ENCODE measurements at places on chromosomes 4 and X. TPM values are rescaled to one million over a fixed set of nuclear protein-coding genes. Genes with fewer than 3 reads are reported as not detected.

Gene TIGD2
- 10.4 TPM for total RNA-seq

Gene WAS
- 15.7 TPM for total RNA-seq

Gene SEPSECS
- 12.5 TPM for total RNA-seq

Gene RTL9
- 0.16 TPM for total RNA-seq

Gene TCEAL5
- total RNA-seq, result not detected

Gene RTL3
- not detected for total RNA-seq

Gene FAM149A
- total RNA-seq, result not detected

DNA sequence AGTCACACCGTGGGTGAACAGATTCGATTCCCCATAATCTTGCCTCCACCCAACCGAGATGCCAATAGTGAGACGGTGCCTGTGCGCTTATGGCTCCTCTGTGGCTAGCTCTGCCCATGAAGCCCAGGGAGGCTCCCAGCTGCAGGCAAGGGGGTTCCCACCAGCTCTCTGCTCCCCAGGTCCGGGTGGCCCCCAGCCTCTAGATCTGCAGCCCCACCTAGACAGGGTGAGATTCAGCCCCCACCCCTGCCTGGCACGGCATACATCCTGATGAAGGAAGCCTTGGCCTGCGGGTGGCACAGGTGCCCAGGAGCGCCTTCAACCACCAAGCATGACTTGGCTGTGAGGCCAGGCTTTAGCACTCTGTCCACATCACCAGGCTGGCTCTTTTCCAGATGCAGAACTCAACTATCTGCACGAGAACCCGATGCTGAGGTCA is 40.6 kb downstream of the WDR1 start:
- no peak for DNase-seq

DNA sequence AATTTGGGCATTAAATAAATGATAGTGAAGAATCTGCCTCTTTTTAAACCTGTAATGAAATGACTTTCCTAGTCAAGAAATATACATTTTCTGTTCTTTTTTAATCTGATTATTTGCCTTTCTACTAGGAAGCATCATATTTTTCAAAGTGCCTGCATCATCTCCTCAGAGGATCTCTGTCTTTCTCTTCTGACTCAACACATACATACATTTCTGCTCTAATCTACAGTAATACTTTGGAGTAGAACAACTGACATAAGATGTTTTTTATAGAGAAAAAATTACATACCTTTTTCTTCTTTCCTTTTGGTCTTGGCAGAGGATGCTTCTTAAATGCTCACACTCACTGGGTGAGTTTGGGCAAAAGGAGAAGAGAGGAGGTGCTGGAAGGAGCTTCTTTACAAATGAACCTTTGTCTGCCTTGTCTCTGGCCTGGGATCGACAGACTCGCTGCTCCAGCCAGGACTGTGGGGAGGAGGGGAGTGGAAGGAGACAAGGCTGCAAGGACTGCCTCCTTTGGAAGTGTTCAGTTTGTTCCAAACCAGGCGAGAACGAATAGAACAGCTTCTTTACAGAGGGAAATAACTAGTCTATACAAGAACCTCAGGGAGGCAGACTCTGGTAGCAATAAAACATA is at the start of gene SCRG1:
TSS of gene SCRG1 (minus strand) at position 338 of the 637 bp plus-strand sequence. CDS start 7,702 bp downstream, outside the sequence.
- no peak for DNase-seq

- DNase-seq, result no peak
Observed at GRCh38 chrX:21974011-21974385, 33.5 kb downstream of the SMS start.

DNA sequence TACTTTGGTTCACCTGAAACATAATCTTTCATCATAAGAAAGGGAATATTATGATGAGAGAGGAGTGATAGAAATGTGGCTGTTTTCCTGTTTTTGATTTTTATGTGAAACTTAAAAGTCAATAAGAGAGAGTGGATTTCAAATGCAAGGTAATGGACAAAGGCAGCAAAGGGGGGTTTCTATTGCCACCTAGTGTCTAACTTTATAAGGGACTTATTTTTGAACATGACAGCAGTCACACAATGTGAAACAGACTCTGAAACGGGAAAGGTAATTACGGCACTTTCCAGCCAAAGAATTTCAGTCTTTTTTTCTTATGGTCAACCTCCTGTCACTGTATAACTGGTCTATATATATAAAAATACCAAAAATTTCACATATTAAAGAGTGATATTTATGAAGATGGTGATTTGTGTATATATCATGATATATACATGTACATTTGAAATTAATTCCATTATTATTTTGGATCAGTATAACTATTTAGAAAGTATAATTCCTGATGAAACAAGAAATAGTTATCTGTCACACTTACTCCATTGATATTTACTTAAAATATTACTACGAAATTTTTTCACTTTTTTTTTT is 127.1 kb downstream of the FBXO8 start:
- DNase-seq, result peak; percentile 39

- no peak for DNase-seq
Observed at GRCh38 chr4:140236654-140237169, 82.7 kb upstream of the MAML3 start.

DNA sequence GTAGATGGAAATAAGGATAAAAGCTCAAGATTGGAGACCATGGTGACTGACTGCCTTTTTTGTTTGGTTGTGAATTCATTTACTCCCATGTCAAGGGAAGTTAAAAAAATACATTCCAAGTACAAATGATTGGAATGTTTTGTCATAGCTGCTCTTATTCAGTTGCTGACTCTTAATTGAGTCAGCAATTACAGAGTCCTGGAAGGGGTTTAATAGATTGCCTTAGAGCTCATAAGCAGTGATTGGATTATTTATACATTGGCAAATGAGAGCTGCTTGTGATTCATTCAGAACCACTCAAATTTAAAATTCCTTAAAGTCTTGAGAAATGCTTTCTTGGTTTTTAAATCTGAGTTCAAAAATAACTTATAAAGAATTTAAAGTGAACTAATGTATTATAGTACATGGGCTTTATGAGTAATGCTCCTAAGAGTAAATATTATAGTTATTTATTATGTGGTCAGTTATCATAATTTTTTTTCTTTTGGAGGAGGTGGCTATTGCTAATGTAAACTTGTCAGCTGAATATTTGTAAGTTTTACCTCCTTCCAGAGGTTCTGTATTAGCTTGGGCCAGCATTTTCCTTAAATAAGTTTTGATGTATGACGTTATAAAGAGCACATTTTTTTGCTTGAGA is 13.6 kb downstream of the JADE1 start:
- DNase-seq, result no peak

DNA sequence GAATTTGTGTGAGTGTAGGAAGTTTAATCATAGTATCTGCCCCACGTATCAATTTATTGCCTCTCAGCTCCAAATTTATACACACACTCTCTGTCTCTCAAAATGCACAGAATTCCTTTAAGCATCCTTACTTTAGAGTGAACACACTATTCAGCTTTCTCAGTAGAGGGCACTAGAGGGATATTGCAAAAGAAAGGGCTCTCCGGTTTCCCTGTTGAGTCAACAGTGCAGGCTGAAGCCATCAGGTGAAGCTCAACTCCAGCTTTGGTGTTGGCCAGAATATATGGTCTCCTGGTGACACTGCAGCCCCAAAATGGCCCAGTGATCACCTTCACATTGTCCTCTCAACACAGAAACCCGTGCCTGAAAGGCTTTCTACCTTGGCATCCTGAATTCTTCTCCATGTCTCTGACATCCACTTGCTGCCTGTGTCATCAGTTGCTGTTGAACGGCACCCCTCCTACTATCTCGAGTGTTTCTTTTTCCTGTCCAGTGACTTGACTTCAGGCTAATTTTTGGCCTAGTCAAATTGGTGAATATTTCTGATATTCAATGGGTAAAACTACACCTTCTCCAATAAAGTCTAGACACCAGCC is 670.5 kb downstream of the GABRG1 start:
- DNase-seq, result no peak

GRCh38 chrX:69324851-69325250 is 159.6 kb upstream of the PJA1 start:
- DNase-seq, result no peak

GRCh38 chr4:183286590-183287308 is 33.3 kb downstream of the CLDN22 start:
- DNase-seq, result no peak

DNA sequence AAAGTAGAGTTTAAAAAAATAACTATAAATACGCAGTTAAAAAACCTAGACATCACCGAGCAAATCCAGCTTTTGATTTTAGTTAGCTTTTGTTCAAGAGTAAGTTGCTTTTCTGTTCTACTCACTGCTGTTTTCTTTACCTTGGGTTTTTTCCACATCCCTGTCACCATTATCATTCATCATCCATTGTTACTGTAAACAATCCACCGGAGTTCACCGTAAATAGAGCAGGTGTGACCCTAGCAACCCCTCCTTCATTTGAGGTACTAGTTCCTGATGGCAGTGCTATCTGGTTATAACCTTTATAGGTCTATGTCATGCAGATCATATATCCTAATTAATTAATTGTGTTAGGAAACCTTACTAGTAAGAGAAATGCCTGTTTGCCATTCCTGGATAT is 43.0 kb upstream of the TEX13D start:
- no peak for DNase-seq

- DNase-seq, result no peak
Observed at GRCh38 chr4:43898836-43899235, 549.8 kb downstream of the KCTD8 start.

- no peak for DNase-seq
Observed at GRCh38 chr4:113293043-113293560, 243.6 kb downstream of the ANK2 start.

DNA sequence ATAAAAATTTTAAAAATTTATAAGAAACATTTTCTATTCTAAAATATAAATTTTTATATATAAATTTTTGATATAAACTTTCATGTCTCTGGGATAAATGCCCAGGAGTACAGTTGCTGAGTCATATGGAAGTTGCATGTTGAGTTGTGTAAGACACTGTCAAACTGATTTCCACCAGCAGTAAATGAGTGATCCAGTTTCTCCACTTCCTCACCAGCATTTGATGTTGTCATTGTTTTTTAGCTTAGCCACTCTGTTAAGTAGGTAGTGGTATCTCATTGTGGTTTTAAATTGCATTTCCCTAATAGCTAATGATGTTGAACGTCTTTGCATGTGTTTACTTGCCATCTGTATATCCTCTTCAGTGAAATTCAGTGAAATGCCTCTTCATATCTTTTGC is 66.5 kb downstream of the MAMLD1 start:
- no peak for DNase-seq
